T-helper 2 cell (primary cell): ENCODE measurements at places on chromosomes 4 and X.

DNA sequence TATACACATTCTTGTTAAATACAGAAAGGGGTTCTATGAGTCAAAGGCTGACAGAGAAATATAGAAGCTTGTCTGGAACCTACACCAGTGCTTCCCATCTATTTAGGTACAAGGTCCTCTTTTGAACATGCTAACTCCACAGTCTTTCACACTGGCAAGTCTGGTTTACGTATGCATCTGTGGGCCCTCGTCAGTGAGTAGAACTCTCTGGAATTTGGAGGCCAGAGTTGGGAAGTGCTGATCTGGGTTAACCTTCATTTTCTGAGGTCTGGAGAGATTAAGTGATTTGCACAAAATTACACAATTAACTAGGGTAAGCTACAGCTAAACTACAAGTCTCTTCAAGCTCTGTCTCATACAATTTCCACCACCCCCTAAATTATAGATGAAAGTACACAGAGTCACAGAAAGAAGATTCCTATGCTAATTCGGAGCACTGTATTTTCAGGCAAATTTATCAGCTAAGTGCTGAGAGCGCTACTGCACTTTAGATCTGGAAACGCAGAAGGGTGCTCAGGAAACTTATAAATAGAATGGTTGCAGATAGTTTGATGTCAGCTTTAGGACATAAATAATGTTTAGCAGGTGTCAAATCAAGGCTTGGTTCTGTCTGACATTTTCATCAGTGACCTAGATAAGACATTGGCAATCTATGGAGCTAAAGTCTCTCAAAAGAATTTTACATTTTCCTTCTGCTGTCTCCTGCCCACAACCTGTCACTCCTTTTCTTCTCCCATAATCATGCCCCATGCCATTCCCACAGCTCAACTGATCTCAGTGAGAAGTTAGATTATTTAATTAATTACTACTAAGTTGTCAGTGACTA, 43.0 kb upstream of the PDLIM5 start:
- DNase-seq: no peak

GRCh38 chrX:38939067-38939466, 137.8 kb downstream of the MID1IP1 start:
- no peak for DNase-seq

DNA sequence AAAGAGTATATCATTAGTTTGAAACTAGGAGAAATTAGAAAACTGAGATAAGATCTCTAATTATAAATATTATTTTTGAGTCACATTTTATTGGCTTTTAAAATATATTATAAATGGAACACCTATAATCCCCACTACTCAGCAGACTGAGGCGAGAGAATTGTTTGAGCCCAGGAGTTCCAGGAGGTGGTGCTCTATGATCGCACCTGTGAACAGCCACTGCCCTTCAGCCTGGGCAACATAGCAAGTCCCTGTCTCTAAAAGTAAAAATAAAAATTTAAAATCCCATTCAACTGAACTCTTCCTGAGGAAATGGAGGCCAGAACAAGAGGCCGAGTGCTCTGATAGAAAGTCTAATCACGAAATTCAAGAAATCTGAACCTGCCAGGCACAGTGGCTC, 6.3 kb upstream of the C4orf36 start:
- DNase-seq: no peak

- no peak for DNase-seq
Observed at GRCh38 chrX:108245462-108245861, 153.9 kb downstream of the ATG4A start.

GRCh38 chr4:177718514-177718913, 276.3 kb upstream of the AGA start:
- no peak for DNase-seq

- no peak for DNase-seq
Observed at GRCh38 chrX:288561-288991, 7.4 kb downstream of the PLCXD1 start.
